ENCODE measurements at places on chromosomes 5 and 9.

DNA sequence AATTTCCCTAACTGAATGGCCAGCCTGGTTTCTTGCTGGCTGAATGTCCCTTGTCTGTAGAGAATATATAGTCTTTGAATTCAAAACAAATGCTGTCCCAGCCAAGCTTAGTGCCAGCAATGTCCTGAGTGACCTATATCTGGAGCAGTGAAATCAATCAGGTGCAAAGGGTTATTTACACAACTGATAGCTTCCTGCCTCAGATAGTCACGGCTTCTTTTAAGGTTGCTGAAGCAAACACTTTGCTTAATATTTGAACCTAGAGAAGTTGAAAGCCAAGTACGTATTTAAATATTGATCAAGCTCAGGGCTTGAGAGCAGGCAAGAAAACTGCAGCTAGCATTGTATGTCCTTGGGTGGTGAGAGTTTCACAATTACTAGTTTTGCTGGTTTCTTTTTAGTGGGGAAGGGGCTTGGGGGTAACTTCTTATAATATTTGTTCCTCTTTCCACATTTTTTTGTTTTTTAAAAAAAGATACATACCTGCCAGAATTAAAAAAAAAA is 2.0 kb upstream of the ARHGEF28 start:
- DNase-seq = no peak

DNA sequence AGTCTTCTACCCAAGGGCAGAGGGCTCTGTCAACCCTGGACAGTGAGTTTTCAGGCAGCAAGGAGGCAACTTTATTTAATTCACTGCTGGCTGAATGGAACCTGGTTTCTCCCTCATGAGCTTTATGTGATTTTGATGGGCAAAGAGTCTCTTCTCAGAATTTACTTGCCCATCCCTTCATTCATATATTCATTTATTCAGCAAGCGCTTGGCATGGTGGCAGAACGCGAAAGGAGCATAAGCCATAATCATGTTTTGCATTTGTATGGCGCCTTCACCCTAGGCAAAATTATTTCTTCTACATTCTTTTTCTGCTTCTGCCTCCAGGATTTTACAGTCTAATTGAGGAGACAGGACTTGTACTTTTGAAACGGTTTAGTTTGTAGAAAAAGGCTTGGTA is 8.0 kb downstream of the DELE1 start:
- no peak for DNase-seq

- DNase-seq = no peak
Observed at GRCh38 chr5:178320281-178320855, 87.8 kb upstream of the PHYKPL start.

DNA sequence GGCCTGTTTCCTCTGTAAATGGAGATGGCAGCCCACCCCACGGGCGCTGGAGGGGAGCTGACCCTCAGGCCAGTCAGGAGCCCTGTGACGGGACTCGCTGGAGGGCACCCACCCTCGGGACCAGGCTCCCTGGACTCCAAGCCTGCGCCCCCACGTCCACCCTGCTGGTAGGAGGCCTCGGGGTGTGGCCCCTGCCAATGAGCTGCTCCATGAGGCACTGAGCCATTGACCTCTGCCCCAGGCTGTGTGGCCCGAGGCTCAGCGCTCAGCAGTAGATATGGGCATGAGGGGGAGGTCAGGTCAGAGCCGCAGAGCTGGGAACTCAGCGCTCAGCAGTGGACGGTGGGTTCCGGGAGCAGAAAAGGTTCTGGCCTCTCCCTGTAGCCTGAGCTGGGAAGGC is 52.3 kb upstream of the EGFL7 start:
- DNase-seq = no peak

GRCh38 chr9:76516871-76517270 is 57.9 kb downstream of the GCNT1 start:
- no peak for DNase-seq

GRCh38 chr9:79889369-79889768 is 317.6 kb downstream of the TLE4 start:
- DNase-seq = no peak

DNA sequence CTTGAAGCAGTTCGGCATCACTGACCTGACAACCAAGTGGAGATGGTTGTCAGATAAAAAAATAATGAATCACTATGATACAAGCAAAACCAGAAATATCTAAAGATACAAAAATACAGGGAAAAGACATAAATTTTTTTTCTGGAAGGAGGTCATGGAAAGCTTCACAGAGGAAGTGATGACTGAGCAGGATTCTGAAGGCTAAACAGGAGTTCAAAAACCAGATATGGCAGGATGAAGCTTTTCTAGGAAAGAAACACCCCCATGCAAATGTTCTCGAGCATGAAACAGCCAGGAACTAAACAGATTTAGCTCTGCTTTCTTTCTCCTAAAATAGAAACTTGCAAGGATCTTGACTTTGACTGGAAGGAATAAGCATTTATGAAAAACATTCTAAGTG is 60.7 kb upstream of the IFNE start:
- DNase-seq = no peak

DNA sequence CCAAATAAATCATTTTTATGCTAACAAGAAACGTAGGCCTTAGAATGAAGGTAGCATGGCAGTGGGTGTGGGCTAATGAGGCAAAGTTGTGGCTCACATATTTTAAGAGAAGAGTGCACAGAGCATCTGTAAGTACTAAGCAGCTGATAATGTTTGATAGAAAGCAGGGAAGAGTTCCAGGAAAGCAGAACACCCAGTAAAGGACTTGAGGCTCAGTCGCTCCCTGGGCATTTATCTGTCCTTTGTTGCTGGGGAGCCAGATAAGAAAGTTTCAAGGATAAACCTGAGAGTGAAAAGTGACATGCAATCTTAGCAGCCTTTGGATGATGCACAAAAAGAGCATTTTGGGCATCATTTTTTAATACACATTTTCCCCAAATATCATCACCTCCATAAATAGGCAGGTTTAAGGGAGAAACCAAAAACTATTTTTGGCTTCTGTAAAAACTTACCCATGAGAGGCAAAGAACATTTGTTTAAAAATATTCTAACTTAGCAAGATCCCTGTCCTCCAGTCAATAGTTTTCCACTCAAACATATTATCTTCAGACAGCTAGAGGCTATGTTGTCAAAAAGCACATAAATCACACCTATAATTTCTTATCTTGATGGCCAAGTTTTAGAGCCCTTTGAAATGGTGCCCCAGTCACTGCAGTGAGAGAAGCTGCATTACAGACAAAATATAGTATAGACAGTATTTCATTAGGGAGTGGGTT is 3.4 kb downstream of the FREM1 start:
- DNase-seq = peak; percentile 38

- DNase-seq = no peak
Observed at GRCh38 chr9:123093141-123093540, 59.7 kb downstream of the GPR21 start.

DNA sequence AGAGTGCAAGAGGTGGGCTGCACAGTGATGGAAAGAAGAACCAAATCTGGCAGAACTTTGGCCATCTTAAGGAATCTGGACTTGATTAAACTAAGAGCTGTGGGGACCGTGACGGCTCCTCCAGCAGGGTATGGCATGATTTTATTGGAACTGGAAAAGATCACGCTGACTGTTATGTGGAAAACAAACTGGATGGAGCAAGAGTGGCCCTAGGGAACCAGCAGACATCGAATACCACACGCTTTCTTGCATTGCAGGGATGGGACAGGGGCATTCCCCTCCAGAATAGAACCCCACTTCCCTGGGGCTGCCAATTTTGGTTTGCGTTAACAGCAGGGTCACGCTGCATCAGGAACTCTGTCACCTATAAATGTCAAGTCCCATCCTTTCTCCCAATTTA is 38.8 kb downstream of the INSYN2B start:
- no peak for DNase-seq

DNA sequence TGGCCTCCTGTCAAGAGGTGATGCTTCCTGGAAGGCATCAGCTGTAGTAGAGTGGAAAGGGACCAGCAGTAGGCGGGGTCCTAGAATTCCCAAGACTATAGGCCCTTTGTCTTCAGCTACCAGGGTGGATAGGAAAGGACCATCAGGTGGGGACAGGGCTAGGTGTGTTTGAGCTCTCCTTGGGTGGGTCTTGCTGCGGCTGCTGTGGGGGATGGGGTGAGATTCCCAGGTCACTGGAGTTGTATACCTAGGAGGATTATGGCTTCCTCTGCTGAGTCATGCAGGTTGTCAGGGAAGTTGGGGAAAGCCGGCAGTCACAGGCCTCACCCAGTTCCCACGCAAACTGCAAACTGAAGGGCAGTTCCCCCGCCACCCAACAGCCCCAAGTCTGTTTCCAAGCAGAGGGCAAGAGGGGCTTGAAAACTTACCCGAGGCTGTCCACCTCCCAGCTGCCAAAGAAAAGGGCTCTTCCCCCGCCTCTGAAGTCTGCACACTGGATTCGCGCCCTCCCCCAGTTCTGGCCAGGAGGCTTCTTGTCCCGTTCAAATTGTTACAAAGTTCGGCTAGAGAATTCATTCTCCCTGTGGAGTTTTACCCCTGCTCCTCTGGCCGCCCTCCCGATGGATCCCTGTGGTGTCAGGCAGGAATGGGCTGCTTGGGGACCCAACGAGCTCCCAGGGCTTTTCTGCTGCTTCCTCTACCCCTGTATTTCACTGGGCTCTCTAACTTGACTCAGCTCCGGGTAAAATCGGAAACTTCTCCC is 23.0 kb upstream of the ECM2 start:
- no peak for DNase-seq

DNA sequence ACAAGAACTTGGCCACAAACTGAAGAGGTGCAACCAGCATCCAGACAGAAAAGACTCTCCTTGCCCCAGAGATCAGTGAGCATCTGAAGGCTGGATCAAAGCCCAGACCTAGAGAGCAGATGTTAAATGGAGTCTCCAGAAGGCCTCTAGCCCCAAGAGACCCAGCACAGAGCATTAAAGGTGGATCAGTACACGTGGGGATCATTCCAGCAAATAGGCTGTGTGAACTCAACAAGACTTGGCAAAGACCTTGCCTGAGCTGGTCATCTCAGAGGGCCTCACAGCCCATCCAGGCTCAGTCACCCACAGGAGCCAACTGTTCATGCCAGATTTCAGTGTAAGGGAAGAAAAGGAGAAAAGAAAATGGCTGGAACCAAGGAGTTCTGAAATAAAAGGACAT is 214.0 kb downstream of the ENC1 start:
- no peak for DNase-seq

GRCh38 chr5:32083981-32084430 is 90.1 kb downstream of the GOLPH3 start:
- DNase-seq = no peak

DNA sequence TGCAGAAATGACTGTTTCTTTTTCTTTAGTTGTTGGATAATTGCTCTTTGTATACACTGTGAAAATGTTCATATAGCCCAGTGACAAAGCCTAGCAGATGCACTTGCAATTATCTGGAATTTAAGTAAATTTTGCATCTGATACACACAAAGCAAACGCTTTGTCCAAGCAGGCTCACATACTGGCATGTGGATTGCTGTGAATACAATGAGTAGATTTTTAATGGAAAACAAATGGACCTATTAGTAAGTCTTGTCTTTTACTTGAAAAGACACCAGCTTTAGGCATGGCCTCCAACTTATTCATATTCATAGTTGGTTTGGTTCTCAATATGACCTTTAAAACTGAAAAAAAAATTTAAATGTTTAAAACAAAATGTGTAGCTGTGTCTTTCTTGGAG is 1299.8 kb upstream of the WWC1 start:
- no peak for DNase-seq

GRCh38 chr5:2519153-2519552 is 232.3 kb downstream of the IRX2 start:
- DNase-seq = no peak

DNA sequence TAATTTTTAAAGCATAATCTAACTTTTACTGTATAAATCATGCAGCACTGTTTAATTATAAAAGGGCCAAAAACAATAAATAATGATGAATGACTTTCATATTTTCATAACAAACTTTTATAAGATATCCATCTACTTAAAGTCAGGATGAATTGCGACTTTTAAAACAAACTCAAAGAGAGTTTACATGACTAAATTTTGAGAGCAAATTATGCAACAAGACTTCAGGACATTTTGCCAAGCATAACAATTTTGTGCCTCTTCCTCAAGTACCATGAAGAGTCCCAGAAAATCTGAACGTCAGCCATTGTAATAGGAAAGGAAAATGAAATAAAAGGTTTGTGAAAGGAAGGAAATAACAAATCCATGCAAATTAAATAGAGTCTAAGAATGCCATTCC is 24.4 kb downstream of the ERAP1 start:
- no peak for DNase-seq

DNA sequence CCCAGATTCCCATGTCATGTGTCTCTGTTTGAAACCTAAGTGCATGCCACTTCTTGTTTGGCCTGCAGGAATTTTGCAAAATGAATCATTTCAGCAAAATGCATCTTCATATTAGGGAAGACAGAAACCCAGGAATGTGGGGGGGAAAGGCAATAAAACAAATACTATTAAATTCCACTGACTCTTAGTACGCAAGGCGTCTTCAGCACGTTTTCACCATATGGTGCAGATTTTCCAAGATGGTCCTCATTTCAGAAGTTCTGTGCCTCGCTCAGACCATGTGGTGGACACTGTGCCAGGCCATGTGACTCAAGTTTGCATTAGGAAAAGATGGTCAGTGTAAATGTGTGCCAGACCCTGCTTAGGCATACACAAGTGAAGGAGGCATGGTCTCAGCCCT is 184.0 kb downstream of the ACTL7B start:
- no peak for DNase-seq

GRCh38 chr5:124172389-124173003 is 573.9 kb downstream of the ZNF608 start:
- no peak for DNase-seq

DNA sequence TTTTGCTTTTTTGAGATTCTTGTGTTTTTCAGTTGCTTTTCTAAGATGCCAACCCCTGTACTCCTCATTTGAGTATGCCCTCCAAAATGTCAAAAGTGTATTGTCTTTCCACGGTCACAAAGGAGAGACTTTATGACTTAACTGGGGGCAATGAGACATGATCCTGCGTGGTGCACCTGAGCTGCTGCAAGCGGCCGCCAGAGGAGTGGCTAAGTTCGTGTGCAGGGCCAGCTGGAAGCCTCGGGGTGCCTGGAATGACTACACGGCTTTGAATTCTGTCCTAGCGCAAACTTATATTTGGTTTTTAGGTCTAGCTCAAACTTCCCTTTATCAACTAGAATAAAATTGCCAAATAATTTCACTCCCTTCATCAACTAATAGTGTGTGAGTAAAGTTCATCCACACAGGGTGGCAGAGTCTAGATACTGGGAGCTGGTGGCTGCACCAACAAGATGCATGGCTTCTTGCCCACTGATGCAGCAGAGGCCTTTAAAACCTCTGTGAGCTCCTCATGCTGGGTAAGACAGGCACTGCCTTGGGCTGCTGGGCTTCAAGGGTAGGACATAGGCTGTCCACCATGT is 4.7 kb downstream of the GADD45G start:
- DNase-seq = no peak

- DNase-seq = no peak
Observed at GRCh38 chr5:75152860-75153259, 83.8 kb downstream of the ANKRD31 start.

DNA sequence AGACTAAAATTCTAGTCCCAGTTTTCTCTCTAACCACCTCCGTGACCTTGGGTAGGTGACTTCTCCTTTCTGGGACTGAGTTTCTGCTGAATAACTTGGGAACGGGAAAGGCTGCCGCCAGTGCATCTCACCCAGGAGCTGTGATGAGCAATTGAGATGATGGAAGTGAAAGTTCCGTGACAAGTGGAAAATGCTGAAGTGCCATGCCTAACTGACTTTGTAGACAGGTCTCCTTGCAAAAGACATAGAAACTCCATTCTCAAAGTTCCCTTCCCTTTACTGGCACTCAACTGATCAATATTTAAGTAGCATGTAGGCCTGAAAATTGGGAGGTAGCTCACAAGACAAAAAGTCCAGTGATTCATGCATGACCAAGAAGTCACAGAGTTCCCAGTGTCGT is 6.3 kb upstream of the ADAM19 start:
- no peak for DNase-seq

GRCh38 chr9:69569738-69570451 is 102.3 kb downstream of the APBA1 start:
- no peak for DNase-seq
